ENCODE measurements at places on chromosomes 11 and 22. TPM values are rescaled to one million over a fixed set of nuclear protein-coding genes. Genes with fewer than 3 reads are reported as not detected.
A peak's percentile ranks its signal among the peaks of the same experiment; 100 is the strongest.

DNA sequence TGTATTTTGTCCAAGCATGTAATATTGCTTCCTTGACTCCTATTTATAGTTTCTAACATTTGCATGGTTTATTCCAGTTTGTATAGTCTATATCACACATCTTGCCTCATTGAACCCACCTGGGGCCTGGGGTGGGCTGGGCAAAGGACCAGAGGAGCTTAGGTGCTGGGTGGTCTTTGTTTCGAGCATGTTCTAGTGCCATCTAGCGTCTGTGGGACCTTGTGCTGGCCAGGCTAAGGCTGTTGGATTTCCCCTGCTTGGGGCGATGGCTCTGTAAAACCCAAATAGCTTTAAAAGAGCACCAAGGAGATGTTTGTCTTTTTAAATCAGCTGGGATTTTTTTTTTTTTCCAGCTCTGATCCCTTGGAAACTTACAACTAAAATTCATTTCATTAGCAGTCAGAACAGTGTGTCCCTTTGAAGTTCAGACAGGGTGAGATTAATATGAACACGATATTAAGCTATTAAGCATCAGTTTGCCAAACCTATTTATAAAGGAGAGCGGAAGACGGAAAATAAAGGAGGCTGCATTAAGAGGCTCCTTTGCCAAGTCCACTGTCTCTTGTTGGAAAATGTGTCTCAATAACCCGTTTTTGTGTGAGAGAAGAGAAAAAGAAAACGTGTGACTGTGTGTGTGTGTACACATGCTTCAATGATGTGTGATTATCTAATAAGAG is 157.4 kb downstream of the COMMD9 start:
- no peaks in the 10 kb centered on the region for H3K27me3 ChIP-seq
- no peak overlapping the region for H3K27ac ChIP-seq
- H3K4me1 ChIP-seq = no peaks in the 10 kb centered on the region
- no peak for DNase-seq

GRCh38 chr22:32776397-32776796 is 25.1 kb upstream of the TIMP3 start:
- no peak for DNase-seq
- no peaks in the 10 kb centered on the region for H3K27me3 ChIP-seq
- H3K4me1 ChIP-seq = no peaks in the 10 kb centered on the region
- no peaks in the 10 kb centered on the region for H3K36me3 ChIP-seq
- no peak overlapping the region for H3K4me3 ChIP-seq
- no peak overlapping the region for H3K27ac ChIP-seq

- no peak overlapping the region for H3K4me3 ChIP-seq
- DNase-seq = no peak
- H3K4me1 ChIP-seq = peaks cover 21% of the 10 kb centered on the region
- peaks cover 3% of the 10 kb centered on the region for H3K27me3 ChIP-seq
- no peaks in the 10 kb centered on the region for H3K36me3 ChIP-seq
Measured at GRCh38 chr22:45916515-45916914, 60.4 kb downstream of the WNT7B start.

GRCh38 chr11:116715383-116715782 is 57.4 kb downstream of the BUD13 start:
- no peaks in the 10 kb centered on the region for H3K36me3 ChIP-seq
- H3K27me3 ChIP-seq = peaks cover 2% of the 10 kb centered on the region
- DNase-seq = no peak
- H3K27ac ChIP-seq = no peak overlapping the region
- no peaks in the 10 kb centered on the region for H3K4me1 ChIP-seq
- H3K4me3 ChIP-seq = no peak overlapping the region

GRCh38 chr11:44835296-44835695 is 108.5 kb downstream of the TSPAN18 start:
- H3K4me3 ChIP-seq = no peak overlapping the region
- DNase-seq = no peak
- H3K27me3 ChIP-seq = peaks cover 19% of the 10 kb centered on the region
- H3K27ac ChIP-seq = no peak overlapping the region
- no peaks in the 10 kb centered on the region for H3K4me1 ChIP-seq

- DNase-seq = no peak
- H3K4me3 ChIP-seq = no peak overlapping the region
- H3K27ac ChIP-seq = no peak overlapping the region
- H3K27me3 ChIP-seq = peaks cover 15% of the 10 kb centered on the region
- no peaks in the 10 kb centered on the region for H3K4me1 ChIP-seq
Measured at GRCh38 chr11:2554338-2555207, 109.8 kb downstream of the KCNQ1 start.

DNA sequence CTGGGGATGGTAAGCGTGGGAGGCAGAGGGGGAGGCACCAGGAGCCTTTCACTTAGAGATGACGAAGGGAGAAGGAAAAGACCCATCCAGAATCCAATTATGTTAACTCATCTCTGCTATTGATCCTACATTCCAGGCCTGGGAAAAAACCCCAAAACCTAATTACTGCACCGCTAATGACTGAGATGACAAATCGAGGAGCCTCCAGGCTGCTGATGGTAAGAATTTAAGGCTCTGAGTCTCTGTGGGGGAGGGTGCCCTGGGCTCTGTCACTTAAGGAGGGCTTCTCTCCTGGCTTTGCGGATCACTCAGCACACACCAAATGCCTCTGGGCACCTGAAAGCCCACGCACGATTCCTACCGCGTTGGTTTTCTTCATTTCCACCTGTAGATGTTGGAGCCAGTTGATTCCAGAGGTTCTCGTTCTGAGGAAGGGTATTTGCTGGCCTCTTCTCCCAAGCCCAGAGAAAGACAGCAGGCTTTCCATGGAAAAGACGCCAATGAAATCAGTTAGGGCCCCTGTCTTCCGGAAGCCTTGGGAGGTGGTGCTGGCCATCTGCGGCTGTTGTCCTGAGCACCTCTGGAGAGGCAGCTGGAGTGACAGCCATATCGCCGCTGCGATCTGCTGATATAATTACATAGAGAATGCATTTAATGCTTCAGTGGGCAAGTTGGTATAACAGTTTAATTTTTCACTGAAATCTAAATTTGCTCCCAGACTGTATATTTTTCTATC is 751.2 kb downstream of the BRD1 start:
- H3K36me3 ChIP-seq = no peaks in the 10 kb centered on the region
- H3K4me3 ChIP-seq = no peak overlapping the region
- H3K27me3 ChIP-seq = no peaks in the 10 kb centered on the region
- DNase-seq = no peak
- H3K4me1 ChIP-seq = no peaks in the 10 kb centered on the region

GRCh38 chr11:26936109-26936508 is 57.8 kb upstream of the FIBIN start:
- no peaks in the 10 kb centered on the region for H3K4me1 ChIP-seq
- H3K4me3 ChIP-seq = no peak overlapping the region
- H3K36me3 ChIP-seq = no peaks in the 10 kb centered on the region
- H3K27me3 ChIP-seq = no peaks in the 10 kb centered on the region
- no peak overlapping the region for H3K27ac ChIP-seq
- no peak for DNase-seq

- peaks cover 3% of the 10 kb centered on the region for H3K36me3 ChIP-seq
- H3K4me1 ChIP-seq = peaks cover 62% of the 10 kb centered on the region
- no peaks in the 10 kb centered on the region for H3K27me3 ChIP-seq
- H3K4me3 ChIP-seq = no peak overlapping the region
- DNase-seq = peak; percentile 89
- peak overlapping the region; percentile 100 for H3K27ac ChIP-seq
Measured at GRCh38 chr11:65419772-65420481, 2.7 kb upstream of the NEAT1 start.

DNA sequence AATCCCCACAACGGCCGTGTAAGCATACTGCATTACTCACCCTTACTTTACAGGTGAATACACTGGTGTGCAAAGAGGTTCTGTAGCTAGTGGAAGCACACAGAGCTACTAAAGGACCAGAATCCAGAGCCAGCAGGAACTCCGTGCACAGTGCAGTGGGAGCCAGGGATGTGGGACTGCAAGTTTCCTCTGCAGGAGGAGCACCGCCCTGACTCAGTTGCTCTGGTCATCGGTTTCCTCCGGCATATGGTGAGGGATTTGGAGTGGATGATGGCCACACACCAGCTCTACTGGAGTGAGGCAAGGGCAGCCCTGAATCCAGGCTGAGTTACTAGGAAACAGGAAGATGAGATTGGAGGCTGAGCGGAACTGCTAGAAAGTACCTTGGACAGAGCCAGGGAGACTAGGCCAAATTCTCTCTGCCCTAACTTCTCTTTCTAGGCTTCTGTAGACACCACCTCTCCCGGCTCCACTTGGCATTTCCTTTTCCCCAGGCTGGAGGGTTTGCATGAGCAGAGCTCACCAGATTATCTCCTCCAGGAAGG is 18.2 kb upstream of the C22orf42 start:
- no peak for DNase-seq
- H3K36me3 ChIP-seq = no peaks in the 10 kb centered on the region
- no peak overlapping the region for H3K27ac ChIP-seq
- H3K4me3 ChIP-seq = no peak overlapping the region

GRCh38 chr11:103923451-103923931 is 112.9 kb upstream of the DDI1 start:
- H3K27me3 ChIP-seq = no peaks in the 10 kb centered on the region
- DNase-seq = peak; percentile 43
- peak overlapping the region; percentile 39 for H3K27ac ChIP-seq
- no peak overlapping the region for H3K4me3 ChIP-seq

DNA sequence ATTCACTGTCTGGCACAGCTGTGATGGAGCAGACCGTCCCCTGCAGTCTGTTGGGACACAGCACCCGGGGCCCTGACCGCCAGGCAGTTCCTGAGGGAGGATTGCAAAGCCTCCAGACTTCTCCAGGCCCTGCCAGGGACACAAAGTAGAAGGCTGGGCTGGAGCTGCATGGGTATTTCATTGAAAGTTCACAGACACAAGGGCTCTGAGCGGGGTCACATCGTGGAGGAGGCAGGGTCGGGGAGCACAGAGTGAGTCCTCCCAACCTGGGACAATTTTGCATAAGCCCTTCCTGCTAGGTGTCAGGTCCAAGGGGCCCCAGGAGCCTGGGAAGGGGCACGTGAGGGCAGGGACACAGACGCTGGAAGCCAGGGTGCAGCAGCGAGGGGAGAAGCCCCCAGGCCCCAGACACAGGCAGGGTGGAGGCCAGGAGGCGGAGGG is 15.7 kb downstream of the IFITM10 start:
- no peak for DNase-seq
- no peak overlapping the region for H3K4me3 ChIP-seq
- H3K27me3 ChIP-seq = peaks cover 12% of the 10 kb centered on the region
- no peaks in the 10 kb centered on the region for H3K4me1 ChIP-seq

- H3K36me3 ChIP-seq = peaks cover 27% of the 10 kb centered on the region
- no peak overlapping the region for H3K4me3 ChIP-seq
- H3K27me3 ChIP-seq = no peaks in the 10 kb centered on the region
- H3K27ac ChIP-seq = no peak overlapping the region
- H3K4me1 ChIP-seq = peaks cover 45% of the 10 kb centered on the region
Measured at GRCh38 chr11:11996321-11997048, 11.9 kb downstream of the DKK3 start.

GRCh38 chr11:101487775-101488174 is 96.0 kb downstream of the TRPC6 start:
- H3K4me3 ChIP-seq = no peak overlapping the region
- DNase-seq = no peak
- peaks cover 3% of the 10 kb centered on the region for H3K4me1 ChIP-seq
- H3K27me3 ChIP-seq = no peaks in the 10 kb centered on the region

GRCh38 chr22:42805998-42806830 is 50.9 kb downstream of the ARFGAP3 start:
- no peak for DNase-seq
- H3K4me1 ChIP-seq = peaks cover 9% of the 10 kb centered on the region
- no peak overlapping the region for H3K4me3 ChIP-seq
- no peaks in the 10 kb centered on the region for H3K27me3 ChIP-seq
- no peak overlapping the region for H3K27ac ChIP-seq

GRCh38 chr11:109960831-109961230 is 132.4 kb upstream of the ZC3H12C start:
- DNase-seq = peak; percentile 80
- no peaks in the 10 kb centered on the region for H3K27me3 ChIP-seq
- H3K4me1 ChIP-seq = no peaks in the 10 kb centered on the region
- no peaks in the 10 kb centered on the region for H3K36me3 ChIP-seq

DNA sequence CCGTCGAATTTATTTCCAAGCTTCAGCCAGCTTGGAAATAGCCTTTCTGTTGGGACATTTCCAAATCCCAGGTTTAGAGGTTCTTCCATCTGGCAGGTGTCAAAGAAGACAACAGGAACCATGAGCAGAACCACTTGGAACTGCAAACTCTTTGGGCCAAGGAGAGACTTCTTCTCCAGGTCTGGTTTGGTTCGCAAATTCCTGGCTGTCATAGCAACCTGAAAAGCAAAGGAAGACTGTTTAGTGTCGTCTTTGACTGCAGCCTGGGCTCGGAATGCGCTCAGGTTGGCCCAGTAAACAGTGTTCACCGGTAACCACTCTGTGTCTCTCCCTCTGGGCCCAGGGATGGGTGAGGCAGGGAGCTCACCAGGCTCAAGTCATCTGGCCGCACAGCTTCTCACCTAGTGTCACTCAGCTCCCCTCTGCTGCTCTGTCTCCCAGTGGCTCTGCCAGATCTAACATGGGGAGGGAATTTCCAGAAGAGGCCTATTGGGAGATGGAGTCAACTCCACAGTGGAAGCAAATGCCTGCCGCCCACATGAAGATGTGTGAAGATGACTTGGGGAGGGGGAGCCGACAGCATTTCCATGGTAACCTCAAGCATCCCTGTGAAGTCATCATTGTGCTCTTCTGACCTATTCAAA is 11.9 kb upstream of the CLMP start:
- no peak for DNase-seq
- H3K4me3 ChIP-seq = no peak overlapping the region
- H3K27ac ChIP-seq = no peak overlapping the region
- H3K4me1 ChIP-seq = peaks cover 4% of the 10 kb centered on the region

DNA sequence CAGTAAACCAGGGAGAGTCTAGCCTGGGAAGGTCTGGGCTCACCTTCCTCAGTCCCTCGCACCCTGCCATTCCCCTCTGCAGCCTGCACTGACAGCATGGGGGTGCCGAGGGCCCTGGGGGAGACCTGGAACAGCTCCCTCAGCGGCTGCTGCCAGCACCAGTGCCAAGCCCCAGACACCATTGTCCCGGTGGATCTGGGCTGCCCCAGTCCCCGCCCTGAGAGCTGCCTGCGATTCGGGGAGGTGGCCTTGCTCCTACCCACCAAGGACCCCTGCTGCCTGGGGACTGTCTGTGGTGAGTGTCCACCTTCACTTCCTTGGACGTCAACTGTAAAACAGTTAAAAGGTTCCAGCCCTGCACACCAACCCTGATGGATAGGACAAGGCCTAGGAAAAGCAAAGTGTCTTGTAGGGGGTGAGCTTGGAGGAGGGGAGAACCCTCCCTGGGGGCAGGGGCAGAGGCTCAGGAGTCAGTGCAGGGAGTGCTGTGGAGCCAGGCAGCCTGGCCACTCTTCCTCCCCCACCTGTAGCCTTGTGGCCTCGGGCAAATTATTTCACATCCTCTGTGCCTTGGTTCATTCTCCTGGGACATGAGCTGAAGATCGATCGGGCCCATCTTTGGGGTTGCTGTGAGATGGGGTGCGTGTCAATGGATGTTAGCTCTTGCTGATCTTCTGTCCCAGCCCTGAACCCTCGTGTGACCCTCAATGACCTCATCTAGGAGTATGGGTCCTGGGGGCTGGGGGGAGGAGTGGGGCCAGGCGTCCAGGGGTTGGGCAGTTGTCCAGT is 85.2 kb upstream of the MYOD1 start:
- H3K27me3 ChIP-seq = no peaks in the 10 kb centered on the region
- H3K27ac ChIP-seq = no peak overlapping the region
- DNase-seq = no peak
- H3K4me1 ChIP-seq = no peaks in the 10 kb centered on the region

Gene PES1
- 88.7 TPM for total RNA-seq

Gene RIMBP3B
- total RNA-seq = 0.16 TPM

Gene UBQLN3
- not detected for total RNA-seq

Gene HBE1
- not detected for total RNA-seq

Gene OR4A16
- not detected for total RNA-seq

Gene RAB38
- 3.2 TPM for total RNA-seq

Gene ZNF215
- 2.1 TPM for total RNA-seq

Gene CLDN25
- not detected for total RNA-seq

Gene OR9Q1
- not detected for total RNA-seq

Data from astrocyte (in vitro differentiated cells and primary cell).